Right ventricle myocardium inferior (tissue), 1 donor: ENCODE measurements at places on chromosomes 5 and 9. TPM values are rescaled to one million over a fixed set of nuclear protein-coding genes. Genes with fewer than 3 reads are reported as not detected.
A peak's percentile ranks its signal among the peaks of the same experiment; 100 is the strongest.

- peak; percentile 90 for DNase-seq
Measured at GRCh38 chr9:136799854-136800657, 3.9 kb downstream of the CCDC183 start.

DNA sequence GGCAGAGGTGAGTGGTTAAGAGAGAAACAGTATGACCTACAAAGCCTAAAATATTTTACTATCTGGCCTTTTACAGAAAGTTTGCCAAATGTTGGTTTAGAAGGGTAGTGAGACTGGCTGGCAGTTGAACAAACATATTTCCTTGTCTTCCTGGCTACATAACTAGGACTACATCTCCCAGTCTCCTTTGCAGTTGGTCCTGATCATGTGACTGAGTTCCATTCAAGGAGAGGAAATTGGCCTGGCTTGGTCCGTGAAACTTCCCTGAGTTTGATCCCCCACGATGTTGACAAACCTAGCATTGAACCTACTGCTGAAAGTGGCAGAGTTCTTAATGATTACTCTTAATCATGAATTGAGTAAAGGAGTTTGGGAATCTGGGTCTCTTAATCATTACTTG, 280.8 kb downstream of the SLIT3 start:
- no peak for DNase-seq

Gene SPARC
- total RNA-seq, result 517 TPM

DNA sequence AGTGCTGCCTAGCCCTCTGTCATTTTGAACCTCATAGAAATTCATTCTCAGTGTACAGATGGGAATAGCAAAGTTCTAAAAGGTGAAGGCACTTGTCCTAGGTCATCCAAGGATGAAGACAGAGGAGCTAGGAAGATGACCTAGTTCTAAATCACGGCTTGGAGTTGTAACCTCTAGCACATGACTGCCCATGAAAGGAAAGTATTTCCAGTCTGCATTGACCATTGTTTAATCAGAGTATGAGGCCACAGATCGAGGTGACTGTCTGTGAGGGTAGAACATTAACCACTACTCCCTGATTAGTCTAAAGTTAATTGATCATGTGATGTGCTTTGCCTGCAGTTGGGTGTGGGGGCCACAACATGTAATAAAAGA, 674 bp upstream of the TNFSF15 start:
- no peak for DNase-seq

DNA sequence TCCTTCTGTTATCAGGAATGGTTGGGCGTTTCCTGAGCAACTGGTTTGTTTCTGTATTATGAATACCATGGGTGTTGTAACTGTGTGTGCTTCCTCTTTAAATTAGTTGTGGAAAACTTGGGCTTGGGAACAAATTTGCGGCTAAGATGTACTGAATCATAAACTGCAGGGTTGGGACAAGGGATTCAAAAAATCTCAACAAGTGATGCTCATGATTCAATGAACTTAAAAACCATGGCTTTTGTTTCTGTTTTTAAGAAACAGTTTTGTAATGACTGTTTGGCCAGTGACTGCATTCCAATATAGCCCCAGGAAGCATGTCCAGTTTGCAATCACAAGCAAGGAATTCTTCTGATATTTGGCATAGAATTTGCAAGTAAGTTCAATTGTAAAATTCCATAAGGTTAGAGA, 657.5 kb upstream of the WWC1 start:
- no peak for DNase-seq

DNA sequence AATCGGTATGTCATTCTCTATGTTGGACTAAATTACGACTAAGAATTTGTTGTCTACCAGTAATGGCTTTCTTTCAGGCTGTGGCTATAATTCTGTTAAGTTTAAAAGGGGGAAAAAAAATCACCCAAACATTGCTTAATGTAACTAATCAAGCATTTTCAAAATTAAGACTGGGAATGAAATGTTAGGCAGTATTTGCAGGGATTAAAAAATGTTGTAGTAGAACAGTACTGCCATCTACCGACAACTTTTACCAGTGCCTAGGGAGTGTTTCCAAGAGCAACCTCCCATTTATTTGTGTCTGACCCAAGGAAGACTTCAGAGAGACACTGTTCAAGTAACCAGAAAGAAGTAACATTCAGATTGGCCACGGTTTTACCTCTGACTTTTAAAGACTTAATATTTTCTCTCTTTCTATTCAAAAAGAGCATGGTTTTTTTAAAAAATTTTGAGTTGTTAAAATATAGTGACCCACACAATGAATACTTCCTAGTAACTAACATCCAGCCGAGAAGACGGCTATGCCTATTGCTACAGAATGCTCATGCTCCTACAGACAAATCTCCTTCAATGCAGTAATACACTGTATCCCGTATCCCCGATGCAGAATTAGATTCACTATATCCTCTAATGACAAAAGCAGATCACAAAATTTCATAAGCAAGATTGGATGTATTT, 92.4 kb downstream of the ARL15 start:
- DNase-seq, result no peak

Gene STPG3
- 1.4 TPM for total RNA-seq

Gene THBS4
- 32.9 TPM for total RNA-seq
